NCI-H510A (cell line): ENCODE measurements at places on chromosomes 1 and 21.

GRCh38 chr1:183368213-183369108 is 49.7 kb downstream of the NMNAT2 start:
- DNase-seq = no peak

- no peak for DNase-seq
Measured at GRCh38 chr1:111200802-111201161, 336 bp upstream of the DENND2D start.

DNA sequence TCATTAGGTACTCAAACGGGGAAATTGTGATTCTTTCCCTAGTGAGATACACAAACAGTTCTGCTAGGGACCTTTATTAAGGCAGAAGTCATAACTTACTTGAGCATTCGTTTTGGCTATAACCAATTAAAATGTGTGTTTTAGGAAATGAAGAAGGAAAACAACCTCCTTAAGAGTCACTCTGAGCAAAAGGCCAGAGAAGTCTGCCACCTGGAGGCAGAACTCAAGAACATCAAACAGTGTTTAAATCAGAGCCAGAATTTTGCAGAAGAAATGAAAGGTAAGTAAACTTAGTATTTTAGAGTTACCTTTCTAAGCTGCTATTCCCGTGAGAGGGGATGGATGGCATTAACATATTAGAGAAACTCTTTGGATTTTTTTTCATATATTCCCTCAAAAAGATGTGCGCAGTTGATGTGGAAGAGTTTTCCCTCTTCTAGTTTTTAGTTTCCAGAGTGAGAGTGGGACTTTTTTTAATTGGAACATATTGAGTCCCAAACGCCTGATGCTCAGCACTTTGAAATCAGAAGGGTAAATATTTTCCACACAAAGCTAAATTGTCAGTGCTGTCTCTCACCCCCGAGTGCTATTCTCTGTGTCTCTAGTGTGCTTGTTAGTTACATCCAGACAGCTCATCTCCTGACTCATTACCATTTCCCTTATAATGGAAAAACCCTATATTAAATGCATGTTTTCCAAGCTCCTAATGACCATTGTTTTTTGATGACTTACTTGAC is 34.9 kb downstream of the CENPF start:
- DNase-seq = no peak

GRCh38 chr1:208026880-208027438 is 116.0 kb upstream of the CD34 start:
- DNase-seq = no peak

- no peak for DNase-seq
Measured at GRCh38 chr1:66951513-66951912, 26.7 kb downstream of the MIER1 start.

DNA sequence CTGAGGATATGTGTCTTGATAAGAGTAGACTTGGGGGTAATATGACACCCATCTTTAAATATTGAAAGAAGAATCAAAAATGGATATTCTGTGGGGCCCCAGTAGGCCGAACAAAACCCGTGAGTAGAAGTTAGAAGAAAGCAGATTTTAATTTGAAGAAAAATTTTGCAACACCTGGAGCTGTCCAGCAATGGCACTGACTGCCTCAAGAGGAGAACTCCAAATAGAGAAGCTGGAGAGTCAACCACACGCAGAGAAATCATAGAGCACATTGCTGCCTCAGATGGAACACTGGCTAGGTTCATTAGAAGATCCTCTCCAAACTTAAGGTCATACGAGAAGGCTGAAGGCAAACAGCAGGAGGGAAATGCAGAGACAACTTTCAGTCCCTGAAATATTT is 6.8 kb downstream of the NHLH1 start:
- DNase-seq = no peak

- DNase-seq = no peak
Measured at GRCh38 chr1:27496604-27497155, 6.7 kb upstream of the WASF2 start.

- no peak for DNase-seq
Measured at GRCh38 chr1:181124291-181124751, 35.8 kb downstream of the IER5 start.

GRCh38 chr1:43267818-43268425 is 1.9 kb upstream of the TMEM125 start:
- DNase-seq = no peak

GRCh38 chr1:157551694-157552693 is at the start of gene FCRL5:
Gene FCRL5 (minus strand): TSS chr1:157552515. CDS start chr1:157552362, 153 bp downstream.
- no peak for DNase-seq

DNA sequence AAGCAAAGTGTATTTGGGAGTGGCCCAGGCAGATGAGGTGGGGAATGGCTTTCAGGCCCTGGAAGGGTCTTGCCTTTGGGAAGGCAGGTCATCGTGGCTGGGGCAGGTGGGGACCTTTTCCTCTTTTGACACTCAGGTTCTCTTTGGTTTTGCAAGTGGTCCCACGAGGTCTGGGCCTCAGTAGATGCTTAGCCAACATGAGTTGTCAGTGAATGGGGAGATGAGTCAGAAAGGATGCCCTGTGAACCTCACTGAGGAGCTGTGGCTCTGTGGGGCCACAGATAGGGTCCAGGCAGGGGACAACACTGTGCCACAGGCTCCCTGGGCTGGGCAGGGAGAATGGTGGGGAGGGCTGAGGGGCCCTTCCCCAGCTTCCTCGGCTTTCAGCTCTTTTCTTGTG is 19.0 kb downstream of the ARHGEF10L start:
- DNase-seq = no peak

DNA sequence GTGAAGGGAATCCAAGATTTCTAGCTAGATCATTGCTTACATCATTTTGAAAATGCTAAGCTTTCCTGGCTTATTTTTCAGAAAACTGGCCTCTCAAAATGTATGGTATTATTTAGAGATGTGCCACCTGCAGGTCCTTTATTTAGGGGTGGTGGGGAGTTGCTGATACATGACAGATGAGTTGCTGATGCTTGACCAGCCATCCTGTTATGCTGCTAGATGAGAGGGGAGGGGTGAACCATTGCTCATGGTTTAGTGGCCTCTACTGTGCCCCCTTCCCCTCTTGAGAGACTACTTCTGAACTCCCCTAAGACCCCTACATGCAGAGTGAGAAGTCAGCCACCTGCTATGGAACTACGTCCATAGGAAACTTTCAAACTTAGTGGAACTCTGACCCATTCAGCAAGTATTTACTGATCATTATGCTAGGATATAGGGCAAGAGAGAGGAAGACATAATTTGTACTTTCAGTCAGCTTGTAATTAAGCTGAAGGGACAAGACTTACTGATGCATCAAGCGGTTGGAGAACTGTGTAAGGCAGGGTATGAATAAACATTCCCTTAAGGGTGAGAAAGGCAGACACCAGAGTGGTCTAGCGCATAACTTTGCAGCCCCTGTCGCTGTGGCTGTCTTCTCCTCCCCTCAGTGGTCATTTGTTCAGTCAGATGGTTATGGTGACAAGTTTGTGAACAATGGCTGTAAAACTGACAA is 34.6 kb downstream of the SLAMF6 start:
- no peak for DNase-seq

GRCh38 chr1:19209990-19210771 is at the start of gene UBR4:
Gene UBR4 (minus strand): TSS chr1:19210266. CDS start chr1:19210248, 18 bp downstream.
- peak; percentile 96 for DNase-seq

DNA sequence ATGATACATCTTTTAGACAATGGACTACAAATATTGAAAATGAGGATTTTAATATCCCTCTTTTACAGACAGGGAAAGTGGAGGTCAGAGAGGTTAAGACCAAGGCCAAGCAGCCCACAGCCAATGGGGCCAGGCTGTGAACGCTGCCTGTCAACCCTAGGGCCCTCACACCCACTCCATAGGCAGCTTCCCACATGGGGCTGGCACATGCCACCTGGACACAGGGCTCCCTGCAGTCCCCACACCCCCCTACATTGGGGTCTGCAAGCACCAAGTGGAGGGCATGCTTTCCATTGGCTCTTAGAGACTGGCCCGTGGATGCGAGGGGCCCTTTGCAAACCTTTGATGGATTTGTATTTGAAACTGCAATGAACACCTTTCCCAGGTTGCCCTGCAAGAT is 348.5 kb upstream of the VAMP3 start:
- DNase-seq = no peak

- DNase-seq = no peak
Measured at GRCh38 chr1:236893626-236894545, 98.8 kb downstream of the MTR start.

DNA sequence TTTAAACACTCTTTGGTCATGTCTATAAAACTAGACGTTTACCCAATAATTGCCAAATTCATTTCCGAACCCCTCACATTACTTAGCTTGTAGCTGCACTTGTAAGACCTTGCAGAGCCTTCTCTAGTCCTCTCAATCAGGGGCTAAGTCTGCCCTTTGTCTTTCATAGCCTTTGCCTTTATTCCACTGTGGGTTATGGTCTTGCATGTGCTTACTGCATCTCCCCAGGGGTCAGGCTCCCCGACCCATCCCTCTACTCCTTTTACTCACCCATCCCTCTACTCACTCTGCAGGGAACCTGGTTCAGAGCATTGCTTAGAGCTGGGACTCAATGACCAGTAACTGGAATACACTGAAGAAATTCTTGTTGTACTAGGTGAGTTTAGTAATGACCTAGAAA is 235.4 kb downstream of the PCP4 start:
- no peak for DNase-seq

GRCh38 chr21:28127175-28127785 is 865.4 kb downstream of the LTN1 start:
- no peak for DNase-seq

DNA sequence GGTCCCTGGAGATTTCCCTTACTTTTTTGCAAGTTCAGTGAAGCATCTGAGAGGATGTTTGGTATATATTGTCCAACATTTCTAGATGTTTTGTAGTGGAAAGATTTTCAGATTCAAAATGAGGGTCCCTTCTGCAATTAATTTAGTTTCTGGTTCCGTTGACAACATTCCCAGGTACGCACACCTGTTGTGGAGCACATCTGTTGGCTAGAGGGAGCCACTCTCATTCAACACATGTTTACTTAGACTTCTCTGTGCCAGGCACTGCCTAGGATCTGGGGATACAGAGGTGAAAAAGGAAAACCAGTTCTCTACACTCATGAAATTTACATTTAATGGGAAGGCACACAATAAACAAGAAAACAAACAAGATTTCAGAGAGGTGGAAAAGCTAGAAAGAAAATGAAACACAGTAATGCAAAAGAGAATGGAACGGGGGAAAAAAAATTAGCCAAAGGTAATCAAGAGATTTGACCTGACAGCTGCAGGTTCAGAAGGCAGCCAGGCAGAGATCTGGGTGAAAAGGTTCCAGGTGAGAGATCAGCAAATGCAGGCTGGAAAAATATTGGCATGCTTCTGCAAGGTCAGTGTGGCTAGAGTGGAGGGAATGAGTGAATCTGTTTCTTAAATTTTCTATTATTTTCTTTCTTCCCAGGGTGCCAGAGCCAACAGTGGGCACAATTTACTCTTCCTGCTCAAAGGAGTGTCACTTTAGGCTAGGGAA is 48.4 kb upstream of the KAZN start:
- DNase-seq = peak; percentile 29

DNA sequence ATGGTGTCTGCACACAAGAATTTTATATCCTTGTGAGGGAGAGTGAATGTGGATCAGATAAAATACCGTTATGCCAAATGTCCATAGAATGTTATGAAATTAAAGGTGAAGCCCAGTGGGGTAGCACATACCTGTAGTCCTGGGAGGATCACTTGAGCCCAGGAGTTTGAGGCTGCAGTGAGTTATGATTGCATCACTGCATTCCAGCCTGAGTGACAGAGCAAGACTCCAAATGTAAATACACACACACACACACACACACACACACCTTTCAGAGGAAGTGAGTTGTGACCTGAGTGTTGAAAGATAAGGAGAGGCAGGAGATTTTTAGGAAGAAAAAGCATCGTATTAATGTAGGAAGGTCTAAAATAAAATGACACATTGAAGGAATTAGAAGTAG is 28.1 kb upstream of the ZYG11A start:
- no peak for DNase-seq

DNA sequence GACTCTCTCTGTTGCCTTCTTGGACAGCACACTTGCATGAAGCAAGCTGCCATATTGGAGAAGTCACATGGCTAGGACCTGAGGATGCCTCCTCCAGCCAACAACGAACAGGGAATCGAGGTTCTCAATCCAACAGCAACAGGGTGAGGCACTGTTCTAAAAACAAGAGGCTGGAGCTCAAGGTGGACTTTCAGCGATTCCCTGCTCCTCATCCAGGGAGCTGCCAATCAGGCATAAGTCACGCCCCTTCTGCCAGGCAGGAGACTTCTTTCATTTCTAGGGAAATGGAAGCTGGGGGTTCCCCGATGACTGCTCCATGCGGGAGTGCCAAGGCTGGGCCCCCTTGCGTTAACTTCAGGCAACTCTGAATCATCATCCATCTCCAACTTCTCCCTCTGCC is 22.7 kb upstream of the IFNAR1 start:
- DNase-seq = no peak

DNA sequence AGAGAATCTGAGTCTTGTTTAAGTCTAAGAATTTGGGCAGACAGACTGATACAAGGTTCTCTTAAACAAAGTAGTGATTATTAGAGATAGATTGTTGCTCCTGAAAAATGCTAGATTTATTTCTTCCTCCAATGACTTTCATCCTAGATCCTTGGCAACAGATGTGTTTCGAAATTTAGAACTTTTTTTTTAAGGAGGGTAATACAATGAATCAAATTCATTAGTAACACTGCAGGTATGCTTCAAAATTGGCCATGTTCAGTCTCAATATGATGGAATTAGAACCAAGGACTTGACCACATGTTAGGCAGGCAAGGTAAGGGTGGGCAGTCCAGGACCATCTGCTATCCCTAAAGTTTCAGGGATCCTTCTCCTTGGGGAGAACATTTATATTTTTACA is 4.5 kb upstream of the LCE1F start:
- DNase-seq = no peak

DNA sequence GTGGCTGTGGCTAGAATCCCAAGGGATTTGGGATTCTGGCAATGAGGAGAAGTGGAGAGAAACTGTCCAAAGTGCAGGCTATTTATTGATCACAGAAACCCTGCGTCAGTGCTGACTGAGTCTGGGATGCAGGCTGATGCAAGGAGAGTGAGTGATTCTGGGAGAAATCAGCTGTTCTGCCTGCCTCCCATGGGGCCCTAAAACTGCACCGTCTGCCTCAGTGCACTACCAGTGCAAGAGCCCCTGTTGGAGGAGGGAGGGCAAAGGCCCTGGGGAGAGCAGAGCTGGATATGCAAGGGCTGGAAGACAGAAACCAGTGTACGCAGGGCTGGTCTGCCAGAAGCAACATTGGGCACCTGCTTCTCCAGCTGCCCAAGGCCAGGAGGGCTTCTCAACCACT is 42.6 kb downstream of the C1orf198 start:
- no peak for DNase-seq

GRCh38 chr1:235289859-235290739 is 37.9 kb downstream of the ARID4B start:
- no peak for DNase-seq

- no peak for DNase-seq
Measured at GRCh38 chr1:61085983-61086644, 3.8 kb downstream of the NFIA start.

- no peak for DNase-seq
Measured at GRCh38 chr1:233819042-233819441, 85.4 kb upstream of the SLC35F3 start.
